ENCODE measurements at places on chromosomes 12 and 14.
A peak's percentile ranks its signal among the peaks of the same experiment; 100 is the strongest.

- DNase-seq, result no peak
These were observed 66.3 kb upstream of the TCL1B start for GRCh38 chr14:95619785-95620417.

DNA sequence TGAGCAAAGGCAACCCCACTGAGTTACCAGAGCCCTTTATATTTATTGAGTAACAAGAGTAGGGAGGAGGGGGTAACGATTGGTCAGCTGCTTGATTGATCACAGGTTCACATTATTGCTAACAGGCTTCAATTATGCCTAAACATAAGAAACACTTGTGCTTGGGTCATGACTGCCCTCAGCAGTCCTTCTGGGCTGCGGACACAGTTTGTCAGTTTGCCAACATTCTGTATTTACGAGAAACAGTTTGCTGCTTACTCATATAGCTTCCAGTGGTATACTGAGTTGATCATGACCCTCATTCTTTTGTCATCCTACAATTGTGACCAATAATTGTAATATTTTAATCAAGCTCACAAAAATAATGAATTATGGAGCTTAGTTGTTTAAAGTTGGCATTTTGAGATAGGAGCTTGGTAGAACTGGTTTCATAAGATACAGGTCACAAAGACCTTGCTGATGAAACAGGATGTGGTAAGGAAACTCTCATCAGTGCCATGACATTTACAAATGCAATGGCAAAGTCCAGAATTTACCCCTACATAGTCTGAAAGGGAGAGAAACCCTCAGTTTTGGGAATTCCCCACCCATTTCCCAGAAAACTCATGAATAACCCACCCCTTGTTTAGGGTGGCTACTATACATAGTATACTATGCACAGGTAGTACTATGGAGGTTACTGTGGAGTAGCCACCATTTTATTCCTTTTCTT is 1421.0 kb upstream of the FLRT2 start:
- no peak for DNase-seq

DNA sequence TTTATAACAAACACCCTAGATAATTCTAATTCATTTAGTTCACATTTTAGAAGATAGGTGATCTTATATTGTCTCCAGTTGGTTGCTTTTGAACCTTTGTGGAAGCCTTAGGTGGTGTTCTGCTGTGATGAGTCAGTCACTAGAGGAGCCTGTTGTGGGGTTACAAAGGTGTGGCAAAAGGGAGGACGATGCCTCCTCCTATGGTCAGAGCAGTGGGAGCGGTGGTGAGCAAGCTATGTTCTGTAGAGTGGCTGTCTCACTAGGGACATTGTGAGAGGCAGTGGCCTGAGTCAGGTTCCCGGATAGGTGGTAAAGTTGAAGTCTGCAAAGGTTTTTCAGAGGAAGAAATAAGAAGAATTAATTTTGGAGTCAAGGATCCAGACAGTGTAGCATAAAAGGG is 71.6 kb upstream of the USP44 start:
- no peak for DNase-seq

- DNase-seq, result no peak
These were observed 226.9 kb upstream of the CRY1 start for GRCh38 chr12:107320033-107320928.

GRCh38 chr12:41467591-41468325 is 279.6 kb downstream of the PDZRN4 start:
- DNase-seq, result no peak

GRCh38 chr12:95203487-95204030 is 13.7 kb downstream of the FGD6 start:
- DNase-seq, result no peak

GRCh38 chr12:106583242-106584103 is 669 bp downstream of the RFX4 start:
- DNase-seq, result no peak

GRCh38 chr12:108319277-108320234 is 19.6 kb downstream of the CMKLR1 start:
- DNase-seq, result no peak

DNA sequence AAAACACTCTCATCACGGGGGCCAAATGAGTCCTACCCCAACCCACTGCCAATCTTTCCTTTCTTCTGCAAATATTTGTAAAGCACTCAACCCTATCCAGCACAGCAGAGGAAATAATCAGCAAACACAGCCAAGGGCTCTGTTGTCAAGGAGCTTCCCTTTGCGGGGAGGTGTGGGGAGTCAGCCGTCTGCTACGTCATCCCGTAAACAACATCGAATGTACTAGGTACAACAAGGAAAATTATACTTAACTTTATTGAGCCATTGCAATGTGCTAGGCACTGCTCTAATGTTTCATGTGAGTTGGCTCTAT is 22.8 kb downstream of the TMEM63C start:
- peak; percentile 79 for DNase-seq

DNA sequence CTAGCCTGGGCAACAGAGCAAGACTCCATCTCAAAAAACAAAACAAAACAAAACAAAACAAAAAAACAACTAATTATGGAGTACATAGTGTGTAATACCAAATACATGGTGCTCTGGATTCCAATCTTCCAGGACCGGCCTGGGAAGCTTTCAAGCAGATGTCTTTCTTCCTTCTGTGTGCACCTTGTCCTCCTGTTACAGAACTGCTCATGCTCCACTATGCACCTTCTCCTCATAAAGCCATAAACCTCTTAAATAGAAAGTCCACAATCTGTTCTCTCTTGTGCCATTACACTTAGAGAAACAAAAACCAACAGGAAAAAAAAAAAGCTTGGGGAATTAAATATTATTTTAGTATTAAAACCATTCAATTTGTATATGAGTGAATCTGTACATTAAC is 12.5 kb downstream of the MOK start:
- no peak for DNase-seq

- DNase-seq, result no peak
These were observed 84.9 kb upstream of the TRAF3 start for GRCh38 chr14:102692334-102692733.

- DNase-seq, result no peak
These were observed 175.2 kb downstream of the RMST start for GRCh38 chr12:97637770-97638169.

- no peak for DNase-seq
These were observed 166.5 kb upstream of the RASSF8 start for GRCh38 chr12:25792031-25792430.

DNA sequence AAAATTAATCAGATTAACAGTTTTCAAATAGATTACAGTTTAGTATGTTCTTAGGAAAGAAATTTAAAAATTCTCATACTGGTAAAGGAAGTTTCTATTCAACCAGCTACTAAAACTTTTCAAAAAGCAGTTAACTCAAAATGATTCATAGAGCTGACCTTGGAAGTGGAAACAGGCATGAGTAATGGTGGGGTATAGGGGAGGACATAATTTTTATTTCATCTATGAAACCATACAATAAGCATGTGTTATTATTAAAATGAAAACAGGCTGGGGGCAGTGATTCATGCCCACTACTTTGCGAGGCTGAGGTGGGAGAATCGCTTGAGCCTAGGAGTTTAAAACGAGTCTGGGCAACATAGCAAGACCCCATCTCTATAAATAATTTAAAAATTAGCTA is 73.0 kb downstream of the DNAI7 start:
- no peak for DNase-seq

GRCh38 chr12:31627456-31628054 is 31.9 kb upstream of the ETFBKMT start:
- peak; percentile 7 for DNase-seq

Data from NCI-H446 (cell line).